ENCODE measurements at places on chromosomes 12 and 14.

DNA sequence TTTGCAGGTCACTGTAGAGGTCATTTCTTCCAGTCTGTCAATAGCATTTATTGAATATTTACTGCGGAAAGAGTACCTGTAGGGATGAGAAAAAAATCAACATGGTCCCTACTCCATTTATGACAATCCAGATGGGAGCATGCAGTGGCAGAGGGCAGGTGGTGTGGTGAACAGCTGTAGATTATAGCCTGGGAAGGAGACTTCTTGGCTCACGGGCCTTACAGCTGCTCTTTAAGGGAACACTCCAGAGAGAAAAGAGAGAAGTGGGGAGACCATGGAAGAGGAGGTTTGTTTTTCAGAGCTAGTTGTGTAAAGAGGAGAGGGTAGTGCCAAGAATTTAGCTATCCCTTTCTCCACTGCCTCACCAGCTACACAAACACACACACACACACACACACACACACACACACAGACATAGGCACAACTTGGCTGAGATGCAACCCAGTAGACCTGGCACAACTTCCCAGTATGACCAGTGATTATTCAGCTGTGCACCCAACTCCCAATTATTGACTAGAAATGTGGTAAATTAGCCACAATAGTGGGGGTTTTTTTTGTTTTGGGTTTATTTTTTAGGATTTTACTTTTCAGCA, 41.0 kb downstream of the GPHB5 start:
- DNase-seq: no peak

GRCh38 chr12:124147575-124147974, 147.3 kb upstream of the RFLNA start:
- DNase-seq: no peak

DNA sequence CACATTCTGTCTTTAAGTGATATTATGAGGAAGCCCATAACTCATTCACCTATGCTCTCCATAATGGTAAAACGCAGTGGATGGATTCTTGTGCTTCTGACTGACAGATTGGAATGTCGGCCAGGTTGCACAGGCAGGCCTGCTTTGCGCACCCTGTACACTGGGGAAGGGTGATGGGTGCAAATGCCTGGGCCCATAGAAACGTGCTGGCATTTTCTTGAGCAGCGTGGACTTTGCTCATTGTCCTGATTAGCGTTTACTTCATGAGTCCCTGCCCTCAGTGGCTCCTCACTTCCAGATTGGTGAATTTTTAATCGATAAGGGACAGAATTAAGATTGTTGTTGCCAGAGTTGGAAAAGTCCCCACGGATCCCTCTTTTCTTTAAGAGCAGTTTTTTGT, 80.9 kb upstream of the TRAF3 start:
- no peak for DNase-seq

DNA sequence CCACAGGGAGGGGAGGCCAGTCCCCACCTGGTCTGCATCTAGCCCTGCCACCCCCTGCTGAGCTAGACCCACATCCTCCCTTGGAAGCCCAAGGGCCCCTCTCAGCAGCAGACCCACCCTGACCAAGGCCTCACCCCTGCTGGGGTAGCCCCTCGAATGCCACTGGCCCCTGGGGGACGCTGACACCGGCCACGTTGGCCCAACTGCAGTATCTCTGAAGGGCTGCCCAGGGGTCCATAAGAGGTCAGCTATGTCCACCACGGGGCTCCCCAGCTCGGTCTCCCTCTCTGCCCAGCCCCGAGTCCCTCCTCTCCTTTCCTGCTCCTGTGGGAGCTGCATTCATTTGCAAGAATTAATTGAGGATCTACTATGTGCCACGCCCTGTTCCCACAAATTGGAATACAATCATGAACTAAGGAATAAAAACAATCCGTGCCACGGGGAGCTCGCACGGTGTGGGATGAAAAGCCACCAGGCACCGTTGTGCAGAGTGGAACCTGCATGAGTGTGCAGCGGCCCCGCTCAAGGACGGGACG, 71.4 kb downstream of the GALNT9 start:
- DNase-seq: no peak

GRCh38 chr12:8449355-8449859, 6.4 kb upstream of the CLEC6A start:
- DNase-seq: peak; percentile 3

Measured in myocyte (in vitro differentiated cells).